ENCODE measurements at places on chromosomes 5 and 9.

GRCh38 chr9:108860354-108860753, 1.7 kb upstream of the ACTL7A start:
- no peak for DNase-seq

DNA sequence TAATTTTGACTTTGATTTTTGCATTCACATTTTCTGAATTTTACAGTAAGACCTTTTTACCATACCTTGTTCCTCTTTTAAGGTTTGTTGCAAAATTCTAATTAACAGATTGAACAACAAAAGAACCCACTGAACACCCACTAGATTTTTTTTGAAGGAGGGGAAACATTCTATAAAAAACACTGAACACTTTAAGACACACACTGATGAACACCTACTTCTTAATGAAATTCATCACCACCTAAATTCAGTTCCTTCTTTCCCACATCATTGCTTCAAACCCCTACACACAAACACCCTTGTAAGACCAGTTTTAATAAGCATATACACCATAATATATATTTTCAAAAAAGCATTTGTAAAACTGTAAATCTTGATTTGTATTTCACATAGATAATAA, 559.0 kb upstream of the MEF2C start:
- DNase-seq: no peak

DNA sequence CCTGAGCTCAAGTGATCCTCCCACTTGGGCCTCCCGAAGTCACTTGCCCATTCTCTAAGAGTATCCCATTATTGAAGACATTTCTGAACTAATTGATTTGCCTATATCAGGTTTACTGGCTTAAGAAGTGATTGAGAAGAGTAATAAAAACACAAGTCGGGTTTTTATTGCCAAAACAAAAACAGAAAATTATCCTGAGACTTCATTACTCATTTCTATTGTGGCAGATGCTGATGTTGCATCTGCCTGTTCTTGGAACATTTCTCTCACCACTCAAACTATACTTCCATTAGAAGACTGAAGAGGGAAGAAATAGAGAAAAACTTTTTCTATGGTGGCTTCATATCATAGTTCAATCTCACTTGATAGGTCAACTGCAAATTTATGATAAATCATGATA, 41.9 kb upstream of the PLPP1 start:
- DNase-seq: no peak

GRCh38 chr5:76874088-76874581, 24.3 kb downstream of the S100Z start:
- DNase-seq: no peak

DNA sequence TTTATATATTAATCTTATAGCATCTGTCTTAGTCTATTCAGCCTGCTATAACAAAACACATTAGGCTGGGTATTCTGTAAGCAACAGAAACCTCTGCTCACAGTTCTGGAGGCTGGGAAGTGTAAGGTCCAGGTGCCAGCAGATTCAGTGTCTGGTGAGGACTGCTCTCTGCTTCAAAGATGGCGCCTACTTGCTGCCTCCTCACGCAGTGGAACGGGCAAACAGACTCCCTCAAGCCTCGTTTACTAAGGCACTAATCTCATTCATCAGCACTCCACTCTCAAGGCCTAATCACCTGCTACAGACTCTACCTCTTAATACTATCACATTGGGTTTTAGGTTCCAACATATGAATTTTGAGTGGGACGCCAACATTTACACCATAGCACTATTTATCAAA, 5.2 kb upstream of the TBC1D2 start:
- no peak for DNase-seq

- DNase-seq: peak; percentile 65
Measured at GRCh38 chr9:89036383-89036782, 45.1 kb downstream of the S1PR3 start.

DNA sequence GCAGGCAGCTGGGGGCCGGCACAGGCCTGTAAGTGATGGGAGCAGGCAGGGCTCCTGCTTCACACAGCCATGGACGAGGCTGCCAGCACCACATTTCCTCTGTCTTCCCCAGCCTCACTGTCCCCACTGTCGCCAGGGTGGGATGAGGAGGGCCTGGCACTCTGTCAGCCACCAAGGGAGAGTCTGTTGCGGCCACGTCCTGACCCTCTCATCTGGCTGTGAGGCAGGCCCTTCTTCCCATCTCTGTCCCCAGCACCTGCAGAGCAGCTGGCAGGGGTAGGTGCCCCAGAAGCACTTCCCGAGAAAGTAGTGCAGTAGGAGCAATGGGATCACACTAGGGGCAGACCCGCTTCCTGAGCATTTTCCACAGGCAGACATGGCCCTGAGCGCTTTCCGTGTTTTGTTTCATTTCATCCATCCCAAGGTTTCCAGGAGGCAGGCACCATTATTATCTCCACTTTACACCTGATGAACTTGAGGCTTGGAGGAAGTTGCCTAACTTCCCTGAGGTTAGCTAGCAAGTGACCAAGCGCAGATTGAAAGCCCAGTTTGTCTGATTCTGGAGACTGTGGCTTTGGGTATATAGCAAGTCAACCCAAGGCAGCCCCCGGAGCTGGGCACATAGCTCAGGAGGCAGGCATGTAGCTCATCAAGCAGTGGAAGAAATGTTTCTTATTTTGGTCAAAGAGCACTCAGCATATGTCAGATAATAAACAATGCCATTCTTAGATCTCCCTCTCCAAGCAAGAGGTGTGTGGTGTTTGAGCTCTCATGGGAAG, 202.4 kb downstream of the DAB2IP start:
- no peak for DNase-seq

DNA sequence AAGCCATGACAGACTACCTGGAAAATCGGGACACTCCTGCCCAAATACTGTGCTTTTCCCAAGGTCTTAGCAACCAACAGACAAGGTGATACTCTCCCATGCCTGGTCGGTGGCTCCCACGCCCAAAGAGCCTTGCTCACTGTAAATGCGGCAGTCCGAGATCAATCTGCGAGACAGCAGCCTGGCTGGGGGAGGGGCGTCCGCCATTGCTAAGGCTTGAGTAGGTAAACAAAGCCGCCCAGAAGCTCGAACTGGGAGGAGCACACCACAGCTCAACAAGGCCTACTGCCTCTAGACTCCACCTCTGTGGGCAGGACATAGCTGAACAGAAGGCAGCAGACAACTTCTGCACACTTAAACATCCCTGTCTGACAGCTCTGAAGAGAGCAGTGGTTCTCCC, 272.1 kb upstream of the CCNG1 start:
- no peak for DNase-seq

DNA sequence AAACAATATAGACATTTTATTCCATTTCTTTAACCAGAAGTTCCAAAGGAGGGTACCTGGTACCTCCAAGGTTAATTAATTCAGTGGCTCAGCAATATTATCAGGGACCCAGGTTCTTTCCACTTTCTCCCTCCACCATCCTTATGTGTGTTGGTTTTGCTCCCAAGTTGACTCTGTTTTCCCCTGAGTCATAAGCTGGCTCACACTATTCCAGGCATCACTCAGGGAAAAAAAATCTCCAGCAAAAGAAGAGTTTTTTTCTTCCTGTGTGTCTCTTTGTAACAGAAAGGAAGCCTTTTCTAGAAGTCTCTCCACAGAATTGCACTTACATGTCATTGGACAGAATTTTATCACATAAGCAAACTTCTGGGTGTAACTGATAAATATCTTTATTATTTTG, 31.2 kb upstream of the GALNT10 start:
- DNase-seq: no peak

DNA sequence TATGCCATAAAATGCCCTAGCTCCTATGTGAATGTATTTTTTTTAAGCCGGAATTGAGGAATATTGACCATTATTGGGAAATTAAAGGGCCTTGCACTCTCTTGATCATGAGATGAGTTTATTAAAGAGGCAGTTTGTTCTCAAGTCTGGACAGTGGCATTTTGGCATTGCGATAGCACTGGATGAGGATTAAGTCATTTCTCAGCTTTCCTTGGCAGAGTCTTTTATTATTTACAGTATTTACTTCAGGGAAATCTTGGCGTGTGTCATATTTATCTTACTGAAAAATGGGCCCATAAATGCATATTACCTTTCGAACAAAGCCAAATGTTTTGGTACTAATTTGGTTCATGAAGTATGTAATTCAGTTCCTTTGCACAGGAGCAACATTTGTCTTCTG, 194.4 kb downstream of the EBF1 start:
- no peak for DNase-seq
